ENCODE measurements at places on chromosomes 6 and 20. TPM values are rescaled to one million over a fixed set of nuclear protein-coding genes. Genes with fewer than 3 reads are reported as not detected.

The BPIFA1 gene
- total RNA-seq: not detected

The SLC12A5 gene
- total RNA-seq: 1.7 TPM

The COX4I2 gene
- total RNA-seq: not detected

The CRISP3 gene
- total RNA-seq: not detected

The KCNQ5 gene
- 11.8 TPM for total RNA-seq

The EPB41L1 gene
- total RNA-seq: not detected

GRCh38 chr6:169292338-169293124 lies 38.9 kb upstream of the THBS2 start:
- DNase-seq: no peak

DNA sequence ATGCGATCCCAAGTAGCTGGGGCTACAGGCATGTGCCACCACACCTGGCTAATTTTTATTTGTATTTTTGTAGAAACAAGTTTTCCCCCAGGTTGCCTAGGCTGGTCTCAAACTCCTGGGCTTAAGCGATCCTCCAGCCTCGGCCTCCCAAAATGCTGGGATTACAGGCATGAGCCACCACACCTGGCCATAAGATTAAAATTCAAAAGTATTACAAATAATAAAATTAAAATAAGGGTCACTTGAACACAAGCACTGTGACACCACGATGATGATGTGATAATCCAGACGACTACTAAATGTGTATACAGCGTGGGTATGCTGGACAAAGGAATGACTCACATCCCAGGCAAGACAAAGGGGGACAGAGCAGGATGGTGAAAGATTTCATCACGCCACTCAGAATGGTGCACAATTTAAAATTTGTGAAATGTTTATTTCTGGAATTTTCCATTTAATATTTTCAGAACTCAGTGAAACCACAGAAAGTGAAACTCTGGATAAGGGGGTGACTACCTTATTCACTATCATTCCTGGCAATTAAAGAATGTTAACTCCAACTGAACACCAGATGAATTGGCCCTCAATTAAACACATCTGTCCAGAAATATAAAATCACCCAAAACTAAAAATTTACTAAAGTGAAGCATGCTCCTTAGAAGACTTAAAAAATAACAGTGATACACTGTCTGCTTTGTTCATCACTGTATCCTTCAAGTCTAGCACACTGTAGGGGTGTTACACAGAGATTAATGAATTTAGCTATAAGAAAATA lies 13.1 kb downstream of the B4GALT5 start:
- no peak for DNase-seq

DNA sequence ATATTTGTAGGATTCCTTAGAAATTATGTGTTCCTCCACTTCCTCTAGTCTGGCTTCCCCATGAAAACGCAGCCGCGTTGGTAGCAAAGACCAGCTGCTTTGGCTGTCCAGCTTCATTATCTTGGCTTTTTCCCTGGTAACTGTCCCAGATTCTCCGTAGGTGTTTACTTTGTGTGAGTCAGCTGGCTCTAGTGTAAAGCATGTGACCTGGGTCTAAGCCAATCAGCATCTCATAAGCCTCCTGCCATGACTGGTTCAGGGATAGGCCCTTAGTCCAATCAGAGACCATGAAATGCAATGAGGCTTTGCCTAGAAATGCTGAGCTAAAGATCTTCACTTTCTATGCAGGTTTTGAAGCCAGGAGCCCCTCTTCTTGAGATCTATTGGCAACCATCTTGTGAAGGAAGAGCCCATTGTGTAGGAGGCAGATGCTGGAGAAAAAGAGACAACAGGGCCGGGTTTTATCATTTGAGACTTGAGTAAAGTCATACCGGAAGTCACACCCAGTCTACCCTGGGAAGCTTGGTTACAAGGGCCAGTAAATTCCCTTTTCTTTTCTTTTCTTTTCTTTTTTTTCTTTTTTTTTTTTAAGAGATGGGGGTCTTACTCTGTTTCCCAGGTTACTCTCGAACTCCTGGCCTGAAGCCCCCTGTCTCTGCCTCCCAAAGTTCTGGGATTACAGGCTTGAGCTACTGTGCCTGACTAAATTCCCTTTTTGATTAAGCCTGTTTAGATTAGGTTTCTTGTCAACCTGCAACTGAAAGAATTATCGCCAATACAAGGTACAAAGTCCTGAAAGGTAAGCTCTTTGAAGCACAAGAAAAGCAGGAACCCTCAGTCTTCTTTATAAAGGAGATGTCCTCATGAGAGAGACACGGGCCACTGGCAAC lies 256.5 kb upstream of the RREB1 start:
- DNase-seq: no peak

- no peak for DNase-seq
Observed at GRCh38 chr20:50646483-50646996, 44.8 kb downstream of the RIPOR3 start.

GRCh38 chr6:157182503-157183264 lies 140.6 kb downstream of the TMEM242 start:
- DNase-seq: no peak

GRCh38 chr20:4217349-4217841 lies 202.0 kb upstream of the RNF24 start:
- DNase-seq: no peak

DNA sequence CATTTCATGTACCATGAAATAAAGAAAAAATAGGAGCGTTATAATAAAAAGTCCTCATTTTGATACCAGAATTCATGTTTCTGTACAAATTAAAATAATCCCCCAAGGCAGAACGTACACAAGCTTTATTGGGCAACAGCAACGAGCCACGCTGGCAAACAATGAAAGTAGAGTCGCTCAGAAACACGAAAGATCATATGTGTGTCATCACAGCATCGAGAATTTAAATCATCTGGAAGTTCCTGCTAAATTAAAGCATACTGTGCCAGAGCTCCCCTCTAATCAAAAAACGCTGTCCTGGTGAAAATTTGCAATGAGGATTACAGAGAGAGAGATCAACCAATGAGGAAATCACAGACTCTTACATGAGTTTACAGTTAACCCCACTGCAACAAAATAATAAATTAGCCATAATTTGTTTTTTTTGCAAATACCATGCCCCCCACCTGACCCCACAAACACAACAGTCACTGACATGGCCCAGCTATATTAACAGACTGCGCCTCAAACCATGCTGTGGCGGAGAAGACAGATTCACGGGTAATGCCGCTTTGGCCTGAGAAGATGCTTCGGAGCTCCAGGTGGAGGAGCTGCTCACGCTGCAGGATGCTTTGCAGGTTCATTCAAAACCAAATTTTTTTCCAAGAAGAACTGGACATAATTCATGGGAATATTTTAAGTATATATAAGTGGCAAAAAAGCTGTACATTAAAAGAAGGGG lies 54.3 kb upstream of the NFATC2 start:
- DNase-seq: no peak

DNA sequence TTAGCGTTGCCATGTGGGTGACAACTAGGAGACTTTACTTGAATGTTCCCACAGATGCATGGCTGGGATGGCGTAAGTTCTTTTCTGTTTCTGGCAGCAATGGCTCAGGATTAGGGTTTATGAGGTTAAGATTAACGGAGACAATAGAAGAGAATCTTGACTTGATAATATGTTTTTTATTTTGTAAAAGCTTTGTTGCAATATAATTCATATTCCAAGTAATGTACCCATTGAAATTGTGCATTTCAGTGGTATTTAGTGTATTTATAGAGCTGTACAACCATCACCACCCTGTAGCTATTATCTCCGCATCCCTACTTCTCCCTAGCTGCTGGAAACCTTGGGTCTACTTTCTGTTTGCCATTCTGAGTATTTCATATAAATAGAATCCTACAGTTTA lies 349.2 kb downstream of the UTRN start:
- DNase-seq: no peak

DNA sequence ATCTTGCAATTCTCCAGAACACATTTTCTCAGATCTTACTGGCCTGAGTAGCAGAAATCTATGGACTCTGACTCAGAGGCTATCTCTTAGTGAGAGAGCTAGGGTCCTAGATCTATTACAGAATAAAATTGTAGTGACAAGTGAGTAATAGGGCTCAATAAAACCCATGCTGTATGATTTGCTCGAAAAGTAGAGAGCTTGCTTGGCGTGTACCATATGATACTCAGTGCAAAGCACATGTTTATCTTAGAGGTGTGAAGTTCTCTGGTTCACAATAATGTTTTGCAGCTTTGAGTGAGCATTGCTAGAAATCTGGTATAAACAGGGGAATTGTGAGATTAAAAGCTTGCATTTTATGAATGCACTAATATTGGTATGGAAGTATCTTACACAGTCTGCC lies 87.8 kb upstream of the PRSS16 start:
- DNase-seq: no peak

- DNase-seq: peak; percentile 25
Observed at GRCh38 chr6:145929037-145929633, 35.0 kb downstream of the SHPRH start.

DNA sequence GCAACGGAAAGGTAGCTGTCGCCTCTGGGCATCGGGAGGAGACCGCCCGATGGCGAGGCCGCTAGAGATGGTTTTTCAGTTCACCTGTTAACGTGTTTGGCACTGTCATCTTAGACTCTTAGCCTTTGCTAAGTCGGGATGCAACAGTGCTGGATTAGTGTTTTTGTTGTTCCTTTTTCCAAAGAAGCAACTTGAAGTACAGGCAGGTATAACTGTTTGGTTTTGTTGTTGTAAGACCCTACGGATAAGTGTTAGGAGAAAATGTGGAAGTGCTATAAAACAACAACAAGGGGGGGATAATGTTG lies 723 bp downstream of the MANEA start:
- no peak for DNase-seq

- no peak for DNase-seq
Observed at GRCh38 chr20:9475456-9475855, 38.9 kb upstream of the LAMP5 start.

GRCh38 chr20:3296261-3297078 lies 57.5 kb upstream of the SLC4A11 start:
- no peak for DNase-seq

- no peak for DNase-seq
Observed at GRCh38 chr20:3803854-3804253, 7.7 kb downstream of the CDC25B start.

DNA sequence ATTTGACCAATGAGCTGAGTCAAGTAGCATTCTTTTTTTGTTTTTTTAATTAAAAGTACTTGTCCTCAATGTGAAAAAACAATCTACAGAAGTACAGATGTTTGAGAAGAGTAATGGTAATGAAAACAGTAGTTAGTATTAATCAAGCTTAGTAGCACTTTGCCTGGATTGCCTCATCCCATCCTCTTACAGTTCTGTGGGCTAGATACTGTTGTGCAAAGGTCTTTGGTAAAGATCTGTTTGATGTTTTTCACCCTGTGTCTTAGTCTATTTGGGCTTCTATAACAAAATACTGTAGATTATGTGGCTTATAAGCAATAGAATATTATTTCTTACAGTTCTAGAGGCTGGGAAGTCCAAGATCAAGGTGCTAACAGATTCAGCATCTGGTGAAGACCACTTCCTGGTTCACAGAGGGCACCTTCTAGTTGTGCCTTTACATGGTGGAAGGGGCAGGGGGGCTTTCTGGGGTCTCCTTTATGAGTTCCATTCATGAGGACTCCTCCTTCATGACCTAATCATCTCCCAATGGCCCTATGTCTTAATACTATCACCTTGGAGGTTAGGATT lies 84.3 kb downstream of the SHLD1 start:
- DNase-seq: no peak

GRCh38 chr6:170238741-170239565 lies 51.9 kb downstream of the DLL1 start:
- no peak for DNase-seq

DNA sequence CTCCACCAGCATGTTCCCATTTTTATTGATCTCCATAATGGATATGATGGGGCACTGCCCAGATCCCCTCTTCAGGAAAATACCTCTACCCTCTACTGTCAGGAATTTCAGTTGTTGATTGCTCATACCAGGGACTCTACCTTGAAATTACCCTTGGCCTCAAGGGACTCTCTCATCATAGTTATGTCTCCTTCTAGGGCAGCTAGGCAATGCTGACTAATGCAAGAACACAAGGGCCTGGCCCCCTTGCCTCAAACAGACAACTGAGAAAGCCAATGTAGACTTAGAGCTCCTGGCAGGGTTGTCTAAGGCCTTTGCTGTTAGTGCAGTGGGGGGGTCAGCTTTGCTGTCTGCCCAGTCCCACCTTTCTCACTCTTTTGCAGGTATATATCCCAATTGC lies 493.1 kb downstream of the BTBD3 start:
- DNase-seq: no peak

GRCh38 chr6:93104195-93104817 lies 315.1 kb downstream of the EPHA7 start:
- no peak for DNase-seq

DNA sequence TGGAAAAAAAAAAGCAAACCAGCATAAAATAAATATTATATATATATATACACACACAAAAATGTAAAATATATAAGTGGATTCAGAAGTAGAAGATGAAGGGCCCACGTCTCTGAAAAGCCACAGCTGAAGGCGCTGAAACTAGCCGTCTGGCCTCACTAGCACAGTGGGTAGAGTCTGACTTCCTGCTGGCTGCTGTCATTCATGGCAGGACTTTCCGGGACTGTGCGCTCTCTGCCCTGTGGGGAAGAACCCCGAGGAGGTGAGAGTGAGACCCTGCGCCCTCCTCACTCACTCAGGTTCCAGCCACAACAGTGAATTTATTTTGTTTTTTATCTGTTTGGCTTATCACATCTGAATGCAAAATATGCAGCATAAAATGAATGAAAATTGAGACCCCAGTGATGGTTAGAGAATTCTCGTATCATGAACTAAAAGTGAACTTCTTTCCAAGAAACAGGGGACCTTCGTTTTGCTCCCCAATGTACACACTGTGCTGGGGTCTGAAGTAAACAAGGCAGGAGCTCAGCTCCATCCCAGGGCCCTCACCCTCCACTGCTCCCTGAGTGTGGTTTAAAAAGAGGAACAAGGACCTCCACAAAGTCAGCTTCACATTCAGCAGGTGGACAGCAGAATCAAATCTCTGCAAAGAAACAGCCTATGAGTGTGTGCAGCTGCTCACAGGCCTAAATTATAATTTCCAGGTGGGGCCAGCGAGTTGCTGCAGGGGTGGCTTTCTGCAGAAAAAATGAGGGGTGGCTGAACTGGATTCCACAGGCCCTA lies 1.3 kb upstream of the RAMACL start:
- DNase-seq: no peak

DNA sequence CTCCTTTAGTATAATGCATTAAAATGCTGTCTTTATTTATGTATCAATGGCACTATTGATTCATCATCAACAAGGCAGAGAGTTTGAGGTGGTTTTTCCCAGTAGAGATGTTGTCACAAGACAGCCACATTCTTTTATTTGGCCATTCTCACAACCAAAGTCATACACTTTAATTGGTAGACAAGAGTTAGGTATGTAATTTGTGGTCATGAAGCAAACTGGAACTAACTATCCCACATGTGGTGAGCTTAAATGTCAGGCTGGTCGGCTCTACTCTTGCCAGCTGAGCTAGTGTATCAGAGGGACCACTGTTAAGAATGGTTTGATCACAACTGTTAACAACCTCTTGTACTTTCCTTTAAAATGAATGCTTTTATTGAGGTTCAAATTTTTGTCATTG lies 714.6 kb downstream of the CD109 start:
- no peak for DNase-seq

- no peak for DNase-seq
Observed at GRCh38 chr6:113634352-113635163, 222.6 kb upstream of the MARCKS start.

Measured in activated CD8-positive, alpha-beta T cell treated with anti-CD3 and anti-CD28 coated beads, Interleukin-2, amount 10 ng/mL, durations not matched to agents 7 days and 5 days (primary cell).